Adrenal gland (tissue), 19 donors: ENCODE measurements at places on chromosomes 3 and 15. TPM values are rescaled to one million over a fixed set of nuclear protein-coding genes. Genes with fewer than 3 reads are reported as not detected.

Gene NR1D2
- 25.2 TPM for total RNA-seq

- H3K4me3 ChIP-seq: no peak overlapping the region
- no peaks in the 10 kb centered on the region for H3K27me3 ChIP-seq
- DNase-seq: no peak
Measured at GRCh38 chr15:88717382-88718031, 78.7 kb downstream of the ISG20 start.

Gene RBP2
- not detected for total RNA-seq

GRCh38 chr3:135199137-135199536, 404.1 kb downstream of the EPHB1 start:
- no peak for DNase-seq
- no peaks in the 10 kb centered on the region for H3K27me3 ChIP-seq
- H3K4me1 ChIP-seq: no peaks in the 10 kb centered on the region
- no peak overlapping the region for H3K27ac ChIP-seq
- H3K4me3 ChIP-seq: no peak overlapping the region

GRCh38 chr15:70127288-70127746, 29.6 kb upstream of the TLE3 start:
- H3K27me3 ChIP-seq: no peaks in the 10 kb centered on the region
- DNase-seq: peak; percentile 49
- no peaks in the 10 kb centered on the region for H3K4me1 ChIP-seq
- H3K36me3 ChIP-seq: no peaks in the 10 kb centered on the region
- no peak overlapping the region for H3K27ac ChIP-seq

DNA sequence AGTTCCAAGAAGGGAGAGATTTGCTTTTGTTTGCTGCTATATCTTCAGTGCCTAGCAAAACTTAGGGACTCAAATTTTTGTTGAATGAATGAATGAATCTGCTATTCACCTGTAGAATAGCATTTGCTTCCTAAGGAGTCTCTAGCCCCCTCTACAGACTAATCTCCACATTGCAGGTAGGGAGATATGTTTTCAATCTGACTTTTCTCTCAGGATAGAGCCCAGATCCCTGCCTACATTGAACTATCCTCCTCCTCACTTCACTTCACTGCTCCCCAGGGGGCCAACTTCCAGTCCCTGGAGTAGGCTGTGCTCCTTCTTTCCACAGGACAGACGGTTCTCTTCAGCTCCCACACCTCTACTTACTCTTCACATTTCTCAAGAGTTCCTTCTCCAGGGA, 81.9 kb upstream of the PTX3 start:
- no peaks in the 10 kb centered on the region for H3K27me3 ChIP-seq
- no peaks in the 10 kb centered on the region for H3K36me3 ChIP-seq
- DNase-seq: no peak
- peaks cover 2% of the 10 kb centered on the region for H3K4me1 ChIP-seq
- H3K4me3 ChIP-seq: no peak overlapping the region
- H3K27ac ChIP-seq: no peak overlapping the region

DNA sequence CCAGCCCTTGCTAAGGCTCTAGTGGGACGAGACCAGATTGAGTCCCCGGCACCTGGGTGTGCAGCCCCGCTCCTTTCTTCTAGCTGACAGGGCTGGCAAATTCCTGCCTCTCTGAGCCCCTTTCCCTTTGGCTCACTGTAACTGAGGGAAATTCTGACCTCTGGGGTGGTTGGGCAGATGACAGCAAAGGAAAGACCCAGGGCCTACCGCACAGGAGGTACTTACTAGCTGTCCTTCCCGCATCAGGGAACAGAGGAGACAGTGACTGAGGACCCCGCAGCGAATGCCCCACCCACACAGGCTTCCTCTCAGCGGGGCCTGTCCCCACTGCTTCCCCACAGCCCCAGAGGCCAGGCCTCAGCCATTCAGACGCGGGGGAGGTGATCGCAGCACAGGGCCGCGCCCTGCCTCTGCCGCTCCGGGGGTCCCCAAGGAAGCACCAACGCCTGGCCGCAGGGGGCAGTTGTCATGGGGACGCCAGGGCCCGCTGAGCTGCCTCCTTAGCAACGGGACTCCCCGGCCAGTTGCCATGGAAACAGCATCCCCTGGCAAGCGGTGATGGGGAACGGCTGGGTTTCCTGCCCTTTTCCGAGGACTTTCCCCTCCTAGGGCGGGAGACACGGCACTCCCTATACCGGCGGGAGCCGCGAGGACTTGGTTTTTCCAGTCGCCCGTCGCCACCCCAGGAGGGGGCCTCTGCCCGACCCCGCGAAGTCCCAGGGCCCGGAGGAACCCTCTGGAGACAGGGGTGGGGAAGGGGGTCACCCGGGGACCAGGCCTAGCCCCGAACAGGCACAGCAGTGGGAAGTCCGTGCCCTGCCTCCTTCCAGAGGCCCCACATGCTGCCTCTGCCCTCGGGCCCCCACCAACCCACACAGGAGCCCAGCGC, 50.1 kb downstream of the HCN4 start:
- H3K27me3 ChIP-seq: no peaks in the 10 kb centered on the region
- no peak overlapping the region for H3K4me3 ChIP-seq
- H3K27ac ChIP-seq: no peak overlapping the region
- no peaks in the 10 kb centered on the region for H3K36me3 ChIP-seq

GRCh38 chr3:111414531-111414930, 127.5 kb upstream of the CD96 start:
- no peaks in the 10 kb centered on the region for H3K36me3 ChIP-seq
- no peak overlapping the region for H3K27ac ChIP-seq
- no peak for DNase-seq
- H3K4me1 ChIP-seq: no peaks in the 10 kb centered on the region
- no peak overlapping the region for H3K4me3 ChIP-seq

Gene CPLX3
- total RNA-seq: 0.81 TPM

- no peaks in the 10 kb centered on the region for H3K27me3 ChIP-seq
- peaks cover 11% of the 10 kb centered on the region for H3K36me3 ChIP-seq
- H3K4me3 ChIP-seq: no peak overlapping the region
- H3K27ac ChIP-seq: no peak overlapping the region
Measured at GRCh38 chr3:167718582-167718981, 16.1 kb downstream of the PDCD10 start.

Gene BFSP2
- total RNA-seq: not detected

DNA sequence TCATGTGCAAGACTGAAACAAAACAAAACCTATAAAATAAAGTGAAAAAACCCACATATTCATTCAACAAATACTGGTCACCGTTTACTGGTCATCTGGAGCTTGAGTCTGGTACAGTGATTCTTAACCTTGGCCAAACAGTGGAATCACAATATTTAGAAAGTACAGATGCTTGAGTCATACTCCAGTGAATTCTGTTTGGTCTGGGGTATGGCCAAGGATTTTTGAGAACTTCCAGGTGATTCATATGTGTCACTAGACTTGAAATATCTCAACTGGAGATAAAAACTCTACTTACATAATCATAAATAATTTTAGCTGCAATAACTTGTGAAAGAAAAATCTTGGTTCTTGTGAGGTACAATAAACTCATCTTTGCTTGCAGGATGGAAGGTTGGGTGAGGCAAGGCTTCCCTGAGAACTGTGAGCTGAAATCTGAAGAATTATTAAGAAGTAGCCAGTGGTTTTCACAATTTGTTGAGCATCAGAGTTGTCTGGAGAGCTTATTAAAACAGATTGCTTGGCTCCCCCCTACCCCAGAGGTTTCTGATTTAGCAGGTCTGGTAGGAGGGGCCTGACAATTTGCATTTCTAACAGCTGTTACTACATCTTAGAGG, 9.6 kb downstream of the NEK11 start:
- H3K36me3 ChIP-seq: no peaks in the 10 kb centered on the region
- H3K27ac ChIP-seq: no peak overlapping the region
- H3K4me3 ChIP-seq: no peak overlapping the region
- H3K27me3 ChIP-seq: no peaks in the 10 kb centered on the region
- H3K4me1 ChIP-seq: peaks cover 6% of the 10 kb centered on the region
- DNase-seq: peak; percentile 61

GRCh38 chr15:64865998-64866520, 24.3 kb downstream of the PLEKHO2 start:
- H3K36me3 ChIP-seq: no peaks in the 10 kb centered on the region
- H3K4me3 ChIP-seq: no peak overlapping the region
- peak overlapping the region; percentile 42 for H3K27ac ChIP-seq
- peaks cover 5% of the 10 kb centered on the region for H3K4me1 ChIP-seq
- DNase-seq: no peak

DNA sequence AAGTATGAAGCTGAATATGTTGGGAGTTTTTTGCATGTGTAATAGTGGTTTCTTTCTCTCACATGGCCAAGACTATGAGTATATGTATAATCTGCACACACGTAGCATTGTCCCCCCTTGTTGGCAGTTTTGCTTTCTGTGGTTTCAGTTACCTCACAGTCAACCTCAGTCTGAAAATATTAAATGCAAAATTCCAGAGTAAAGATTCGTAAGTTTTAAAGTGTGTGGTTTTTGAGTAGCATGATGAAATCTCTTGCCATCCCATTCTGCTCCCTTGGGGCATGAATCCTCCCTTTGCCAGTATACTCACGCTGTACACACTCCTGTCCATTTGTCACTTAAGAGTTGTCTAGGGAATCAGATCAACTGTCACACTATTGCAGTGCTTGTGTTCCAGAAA, 742.0 kb upstream of the CCDC54 start:
- DNase-seq: no peak
- H3K27me3 ChIP-seq: no peaks in the 10 kb centered on the region
- H3K36me3 ChIP-seq: no peaks in the 10 kb centered on the region
- H3K4me1 ChIP-seq: no peaks in the 10 kb centered on the region
- no peak overlapping the region for H3K4me3 ChIP-seq
